GM23248 (cell line): ENCODE measurements at places on chromosomes 1 and 21.

- DNase-seq, result peak; percentile 96
These were observed at the start of gene S100A4 for GRCh38 chr1:153545067-153546055. Gene S100A4 (minus strand): TSS chr1:153545806. CDS start chr1:153544794, 1,012 bp downstream.

DNA sequence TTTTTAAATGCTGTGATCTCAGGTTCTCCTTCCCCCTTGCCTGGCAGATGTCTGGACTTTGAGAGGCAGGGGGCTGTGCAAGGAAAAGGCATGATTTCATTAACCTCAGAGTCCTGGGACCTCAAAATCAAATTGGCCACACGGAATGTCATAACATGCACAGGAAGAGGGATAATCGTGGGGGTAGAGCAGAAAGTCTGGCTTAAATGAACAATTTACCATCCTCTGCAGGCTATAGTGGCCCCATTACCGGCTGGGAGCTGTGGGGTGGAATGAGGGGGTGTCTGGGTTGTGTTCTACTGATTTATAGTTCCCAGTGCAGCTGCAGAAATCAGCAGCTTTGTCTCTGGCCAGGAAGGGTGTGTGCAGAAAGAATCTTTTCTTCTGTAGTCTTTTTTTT is 10.8 kb downstream of the OPRD1 start:
- DNase-seq, result no peak

GRCh38 chr1:115492019-115492595 is 149.7 kb upstream of the VANGL1 start:
- no peak for DNase-seq

DNA sequence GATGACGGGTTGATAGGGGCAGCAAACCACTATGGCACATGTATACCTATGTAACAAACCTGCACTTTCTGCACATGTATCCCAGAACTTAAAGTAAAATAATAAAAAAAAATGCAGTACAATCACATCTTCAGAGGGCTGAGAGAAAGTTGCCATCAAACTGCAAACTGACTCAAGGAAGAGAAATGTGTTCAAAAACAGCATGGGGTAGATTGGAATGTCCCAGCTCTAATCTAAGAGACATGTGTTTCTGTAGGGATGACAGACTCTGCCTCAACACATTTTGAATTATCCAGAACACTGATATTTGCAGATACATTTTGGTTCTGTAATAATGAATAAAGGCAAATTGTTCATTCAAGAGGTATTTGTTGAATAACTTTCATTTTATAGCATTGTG is 171.2 kb upstream of the RUNX1 start:
- peak; percentile 67 for DNase-seq

DNA sequence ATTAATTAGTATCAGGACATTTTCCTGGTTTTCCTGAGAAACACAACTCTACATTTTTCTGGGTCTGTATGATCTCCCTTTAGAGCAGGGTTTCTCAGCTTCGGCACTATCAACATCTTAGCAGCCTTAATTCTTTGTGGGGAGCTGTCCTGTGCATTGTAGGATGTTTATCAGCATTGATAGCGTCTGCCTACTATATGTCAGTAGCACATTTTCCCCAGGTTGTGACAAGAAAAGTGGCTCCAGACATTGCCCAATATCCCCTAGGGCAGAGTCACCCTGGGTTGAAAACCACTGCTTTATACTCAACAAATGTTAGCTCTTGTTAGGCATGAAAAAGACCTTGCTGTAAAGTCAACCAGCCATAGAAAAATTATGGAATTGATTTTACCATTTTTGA is 195.1 kb upstream of the FMN2 start:
- DNase-seq, result no peak

DNA sequence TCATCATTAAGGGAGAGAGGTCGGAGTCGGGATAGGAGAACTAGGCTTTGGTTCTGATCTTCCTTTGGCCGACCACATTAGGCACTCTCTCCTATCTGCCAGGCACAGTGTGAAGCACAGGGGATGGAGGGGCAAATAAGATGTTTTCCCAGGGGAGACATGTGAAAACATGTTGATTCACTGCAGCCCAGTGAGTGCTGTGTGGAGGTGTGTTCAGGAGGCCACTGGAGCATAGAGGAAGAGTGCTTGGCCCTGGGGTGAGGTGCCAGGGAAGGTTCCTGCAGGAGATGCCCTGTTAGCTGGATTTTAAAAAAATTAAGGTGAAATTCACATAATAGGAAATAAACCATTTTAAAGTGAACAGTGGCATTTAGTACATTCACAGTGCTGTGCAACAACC is 3.7 kb downstream of the VANGL2 start:
- DNase-seq, result no peak

DNA sequence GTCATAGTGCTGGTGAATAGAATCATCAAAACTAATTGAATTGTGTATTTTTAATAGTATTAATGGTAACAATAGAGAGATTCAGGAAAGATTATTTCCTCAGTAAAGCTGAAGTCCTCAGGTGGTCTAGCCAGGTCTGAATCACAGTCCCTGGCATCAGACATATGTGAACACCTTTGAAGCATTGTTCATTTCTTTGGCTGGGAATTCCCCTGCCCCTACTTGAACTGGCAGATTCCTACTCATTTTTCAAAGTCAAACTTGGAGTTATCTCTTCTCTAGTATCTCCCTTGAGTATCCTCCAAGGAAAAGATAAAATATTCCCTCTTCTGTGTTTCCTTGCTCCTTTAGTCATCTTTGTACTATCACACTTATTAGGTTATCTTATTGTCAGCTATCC is 759.8 kb downstream of the ADGRL2 start:
- DNase-seq, result no peak

DNA sequence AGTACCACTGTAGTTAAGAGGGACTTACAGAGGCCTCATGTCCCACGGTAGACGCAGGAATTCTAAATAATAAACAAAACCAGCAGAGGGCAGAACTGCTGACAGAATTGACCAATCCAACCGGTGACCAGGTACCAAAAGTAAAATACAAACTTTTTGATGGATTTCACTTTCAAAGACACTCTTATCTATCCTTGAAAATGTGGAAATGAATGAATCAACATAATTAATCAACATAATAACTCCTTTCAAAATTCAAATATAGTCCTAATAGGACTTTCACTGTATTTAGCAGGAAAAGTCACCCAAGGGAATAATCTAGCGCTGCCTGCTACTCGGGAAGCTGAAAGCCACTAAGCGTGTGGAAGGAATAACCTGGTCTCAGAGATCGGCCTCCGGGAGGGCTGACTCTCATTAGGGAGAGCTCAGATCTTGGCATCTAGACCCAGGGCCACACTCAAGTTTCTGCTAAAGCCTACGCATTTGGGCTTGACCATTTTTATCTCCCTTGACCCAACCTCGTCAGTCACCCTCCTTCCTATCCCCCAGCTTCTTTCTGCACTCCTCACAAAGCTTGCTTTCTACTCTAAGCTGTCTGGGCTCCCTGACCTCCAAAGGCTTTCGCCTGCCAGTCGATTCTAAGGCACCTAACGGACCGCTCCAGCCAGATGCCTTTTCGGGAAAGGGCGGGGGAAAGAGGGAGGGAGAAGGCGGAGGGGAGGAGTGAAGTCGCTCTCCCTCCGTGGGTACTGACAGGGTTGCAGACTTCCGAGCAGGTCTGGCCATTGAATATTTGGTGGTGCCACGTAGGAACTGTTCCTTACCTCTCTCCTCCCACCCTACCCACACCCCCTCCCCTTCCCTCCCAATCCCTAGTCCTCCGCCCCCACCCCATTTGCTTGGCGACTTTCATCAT is 1.6 kb downstream of the COL11A1 start:
- peak; percentile 65 for DNase-seq

DNA sequence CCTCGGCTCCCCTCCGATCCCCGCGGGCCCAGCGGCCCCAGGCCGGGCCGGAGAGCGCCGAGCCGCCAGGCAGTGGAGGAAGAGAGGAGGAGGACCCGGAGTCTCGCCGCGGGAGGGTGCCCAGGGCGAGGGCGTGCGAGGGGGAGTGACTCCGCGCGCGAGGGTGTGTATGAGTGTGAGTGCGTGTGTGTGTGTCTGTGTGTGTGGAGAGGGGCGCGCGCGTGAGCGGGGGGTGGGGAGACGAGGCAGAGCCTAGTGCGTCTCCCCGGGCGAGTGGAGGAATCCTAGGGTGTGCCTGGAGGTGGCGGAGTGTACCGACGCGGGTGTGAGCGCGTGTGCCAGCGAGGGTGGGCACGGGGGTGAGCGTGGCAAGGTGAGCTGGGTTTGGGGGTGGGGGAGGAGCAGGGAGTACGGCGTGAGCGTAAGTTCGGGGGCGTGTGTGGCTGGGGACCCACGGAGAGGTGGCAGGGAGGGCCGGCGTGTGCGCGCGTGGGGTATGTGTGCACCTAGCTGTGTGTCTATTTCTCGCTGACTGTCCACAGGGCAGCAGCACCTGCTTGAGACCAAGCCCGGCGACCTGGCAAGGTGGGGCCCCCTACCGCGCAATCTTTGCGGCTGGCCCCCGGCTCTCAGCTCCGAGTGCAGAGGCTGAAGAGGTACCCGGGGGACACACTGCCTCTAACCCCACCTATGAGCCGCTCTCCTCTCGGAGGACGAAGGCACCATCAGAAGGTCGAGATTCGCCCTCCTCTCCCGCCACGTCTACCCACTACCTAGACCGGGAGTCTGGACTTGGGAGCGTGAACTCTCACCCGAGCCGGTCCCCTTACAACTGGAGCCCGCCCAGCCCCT is 784 bp upstream of the KCND3 start:
- DNase-seq, result peak; percentile 41

DNA sequence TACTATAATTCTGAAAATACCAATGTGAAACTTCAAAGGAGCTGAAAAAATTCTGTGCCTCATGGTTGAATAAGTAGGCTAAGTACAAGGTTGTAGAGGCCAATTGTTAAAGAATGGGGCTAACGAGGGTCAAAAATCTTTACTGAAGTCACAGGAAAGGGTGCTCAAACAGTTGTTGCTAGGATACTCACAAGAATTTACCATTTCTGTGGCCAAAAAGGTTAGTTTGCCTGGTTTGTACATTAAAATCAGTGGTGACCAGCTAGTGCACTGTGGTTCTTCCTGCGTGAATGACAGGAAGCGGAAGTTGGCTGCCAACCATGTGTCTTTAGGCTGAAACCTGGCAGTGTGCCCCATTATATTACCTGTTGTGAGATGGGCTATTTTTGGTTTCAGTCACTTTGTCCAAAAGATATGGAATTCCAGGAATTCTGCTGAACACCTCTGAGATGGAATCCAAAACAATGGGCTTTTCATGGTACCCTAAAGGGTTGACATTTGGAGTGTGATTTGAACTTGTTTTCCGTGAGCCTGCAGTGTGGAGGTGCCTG is 13.5 kb downstream of the MAP3K21 start:
- DNase-seq, result no peak

DNA sequence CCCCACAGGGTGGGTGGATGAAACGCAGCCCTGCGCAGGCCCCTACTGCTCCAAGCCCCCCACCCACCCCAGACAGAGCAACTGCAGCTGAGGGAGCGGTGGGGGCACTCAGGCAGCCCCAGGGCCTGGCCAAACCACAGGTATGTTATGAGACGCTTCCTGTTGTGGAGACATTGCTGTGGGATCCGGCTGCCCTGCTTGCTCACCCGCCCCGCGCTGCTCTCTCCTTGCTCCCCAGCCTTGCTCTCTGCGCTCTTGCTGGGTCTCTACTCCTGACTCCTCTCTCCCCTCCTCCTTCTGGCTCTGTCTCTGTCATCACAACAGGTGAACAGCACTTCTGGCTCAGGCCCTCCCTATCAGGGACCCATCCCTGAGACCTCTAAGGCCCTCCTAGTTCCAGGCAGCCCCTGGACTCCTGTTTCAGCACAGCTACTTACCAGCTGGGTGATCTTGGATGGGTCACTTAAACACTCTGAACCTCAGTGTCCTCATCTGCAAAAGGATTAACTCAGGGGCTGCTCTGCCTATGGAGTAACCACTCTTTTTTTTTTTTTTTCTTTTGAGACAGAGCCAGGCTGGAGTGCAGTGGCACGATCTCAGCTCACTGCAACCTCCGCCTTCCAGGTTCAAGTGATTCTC is 15.9 kb downstream of the COL8A2 start:
- DNase-seq, result peak; percentile 90

DNA sequence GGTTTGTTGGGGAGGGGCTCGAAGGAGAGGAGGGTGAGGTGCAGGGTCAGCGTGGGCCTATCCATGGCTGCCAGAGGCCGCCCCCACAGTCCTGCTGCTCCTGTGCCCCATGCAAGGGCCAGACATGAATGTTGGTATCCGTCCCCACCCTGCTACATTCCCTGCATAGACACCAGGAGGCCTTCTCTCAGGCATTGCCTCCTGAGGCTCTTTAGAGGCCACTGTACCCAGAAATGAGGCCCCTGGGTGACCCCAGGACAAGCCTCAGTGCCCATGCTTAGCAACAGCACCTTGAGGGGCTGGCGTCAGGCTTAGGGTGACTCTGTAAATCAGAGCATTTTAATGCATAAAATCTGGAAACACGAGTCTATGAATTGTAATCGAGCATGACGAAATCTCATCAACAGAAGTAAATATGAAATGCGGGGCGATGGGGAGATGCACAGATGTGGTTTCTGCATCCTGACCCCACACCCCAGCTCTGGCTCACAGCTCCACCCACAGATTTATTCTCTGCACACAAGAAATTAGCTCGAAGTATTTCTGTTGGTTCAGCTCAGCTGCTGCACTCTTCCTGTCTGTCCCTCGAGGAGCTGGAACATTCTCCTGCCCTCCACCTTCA is 124.0 kb upstream of the CSF3R start:
- DNase-seq, result no peak

GRCh38 chr1:44407430-44408211 is 2.6 kb downstream of the RNF220 start:
- DNase-seq, result no peak

GRCh38 chr1:39642796-39643195 is 3.4 kb upstream of the HEYL start:
- DNase-seq, result peak; percentile 65

- DNase-seq, result no peak
These were observed 139.4 kb downstream of the LRRC7 start for GRCh38 chr1:69707103-69707502.

GRCh38 chr1:225573216-225573615 is 79.7 kb downstream of the ENAH start:
- no peak for DNase-seq

- no peak for DNase-seq
These were observed 9.6 kb downstream of the SH3BGR start for GRCh38 chr21:39461419-39461818.

- peak; percentile 68 for DNase-seq
These were observed 97.5 kb upstream of the CTTNBP2NL start for GRCh38 chr1:112298558-112298957.

- no peak for DNase-seq
These were observed 3.4 kb upstream of the TMEM35B start for GRCh38 chr1:34988581-34988980.

- DNase-seq, result peak; percentile 66
These were observed 171.1 kb downstream of the TOMM20 start for GRCh38 chr1:234957330-234958065.

- DNase-seq, result no peak
These were observed 222.8 kb downstream of the RHOU start for GRCh38 chr1:228958121-228958520.

DNA sequence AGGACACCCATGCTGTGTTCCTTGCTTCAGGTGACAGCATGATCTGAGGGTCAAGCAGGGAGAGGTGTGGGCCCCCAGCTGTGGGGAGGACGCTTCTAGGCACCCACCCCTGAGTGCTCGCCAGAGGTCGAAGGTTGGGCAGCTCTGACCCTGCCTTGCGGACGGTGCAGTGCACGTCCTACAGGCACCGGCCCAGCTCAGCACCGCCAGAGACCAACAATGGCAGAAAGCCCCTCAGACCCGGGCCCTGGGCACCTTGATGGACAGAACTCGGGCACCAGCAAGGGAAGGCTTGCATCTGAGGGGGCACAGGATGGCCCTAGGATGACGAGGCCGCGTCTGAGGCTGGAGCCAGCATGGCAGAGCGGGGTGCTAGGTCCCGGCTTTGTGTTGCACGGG is 24.7 kb downstream of the NADK start:
- DNase-seq, result no peak
